ENCODE measurements at places on chromosomes 5 and 9.

GRCh38 chr9:110753731-110754231 lies 85.2 kb downstream of the MUSK start:
- no peak for DNase-seq

- no peak for DNase-seq
Measured at GRCh38 chr5:150386024-150386855, 26.5 kb downstream of the CD74 start.

GRCh38 chr5:87183896-87184295 lies 83.8 kb upstream of the RASA1 start:
- no peak for DNase-seq

DNA sequence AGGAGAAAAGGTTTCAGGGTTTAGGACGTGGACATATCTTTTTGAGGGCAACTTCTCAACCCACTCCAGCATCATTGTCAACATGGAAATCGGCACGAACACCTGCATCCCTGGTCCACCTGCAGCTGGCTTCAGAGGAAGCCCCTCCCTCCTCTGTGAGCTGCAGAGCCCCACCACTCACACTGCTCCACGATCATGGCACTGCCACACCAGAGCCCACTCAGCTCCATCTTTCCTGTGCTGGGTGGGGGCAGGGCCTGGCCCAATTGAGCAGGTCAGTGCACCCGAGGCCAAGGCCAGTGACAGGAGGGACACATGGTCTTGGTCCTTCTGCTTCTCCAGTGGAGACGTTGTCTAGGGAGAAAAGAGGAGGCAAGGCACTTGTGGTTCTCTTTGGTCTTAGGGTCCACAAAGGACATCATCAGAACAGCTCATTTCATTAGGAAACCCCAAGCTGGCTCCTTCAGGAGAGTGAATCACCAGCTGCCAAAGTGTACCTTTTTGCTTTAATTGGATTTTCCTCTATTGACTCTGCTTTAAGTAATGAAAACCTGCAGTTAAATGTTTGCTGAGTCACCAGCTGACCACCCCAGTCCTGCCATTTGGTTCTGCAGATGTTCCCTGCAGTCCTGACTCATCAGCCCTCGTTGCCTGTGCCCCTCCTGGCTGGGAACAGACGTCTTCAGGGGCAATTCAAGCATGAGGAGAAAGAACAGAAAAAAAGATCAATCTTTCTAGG lies 56.2 kb downstream of the UBE2QL1 start:
- no peak for DNase-seq

All from retina (tissue), 1 donor.